ENCODE measurements at places on chromosomes 3 and 15. TPM values are rescaled to one million over a fixed set of nuclear protein-coding genes. Genes with fewer than 3 reads are reported as not detected.

HHATL gene
- total RNA-seq = not detected

NR2E3 gene
- total RNA-seq = 0.19 TPM

IGSF11 gene
- 4.3 TPM for total RNA-seq

LRRC2 gene
- total RNA-seq = not detected

UCN2 gene
- 8.9 TPM for total RNA-seq

RTP3 gene
- total RNA-seq = not detected

AMT gene
- 0.73 TPM for total RNA-seq

PTPRG gene
- 2.4 TPM for total RNA-seq

CHRM5 gene
- total RNA-seq = not detected

TTLL13 gene
- 0.12 TPM for total RNA-seq

TMCO5A gene
- total RNA-seq = not detected

FLNB gene
- 344 TPM for total RNA-seq

CHRNA7 gene
- total RNA-seq = 5.0 TPM

CACNA2D3 gene
- 0.09 TPM for total RNA-seq

NCBP2 gene
- total RNA-seq = 42.1 TPM

EIF4G1 gene
- 270 TPM for total RNA-seq

PCCB gene
- 29.9 TPM for total RNA-seq

PLCH1 gene
- total RNA-seq = 0.71 TPM
